ENCODE measurements at places on chromosomes 2 and 18.

DNA sequence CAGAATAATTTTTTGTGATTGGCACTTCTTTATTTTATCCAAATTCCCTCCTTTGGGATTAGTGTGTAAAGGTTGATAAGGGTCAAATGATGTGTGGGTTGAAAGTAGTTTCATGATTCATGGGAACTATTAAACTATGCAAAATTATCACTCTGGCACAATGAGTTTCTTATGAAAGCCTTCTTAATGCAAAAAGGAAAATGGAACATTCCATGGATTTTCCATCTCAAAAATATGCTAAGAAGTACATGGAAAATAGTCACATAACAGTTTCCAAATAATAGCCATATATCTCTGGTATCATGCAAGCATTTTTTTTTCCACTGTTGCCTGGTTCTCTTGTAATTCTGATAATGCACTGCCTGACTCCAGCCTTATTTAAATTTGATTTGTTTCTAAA is 639.7 kb downstream of the NR4A2 start:
- DNase-seq, result no peak

GRCh38 chr18:45008694-45009413 is 328.2 kb downstream of the SETBP1 start:
- DNase-seq, result no peak

- no peak for DNase-seq
Measured at GRCh38 chr18:8661754-8662559, 43.4 kb upstream of the MTCL1 start.

- peak; percentile 68 for DNase-seq
Measured at GRCh38 chr2:217822296-217823252, 180.2 kb downstream of the TNS1 start.

GRCh38 chr2:13681936-13682335 is 950.6 kb upstream of the LRATD1 start:
- DNase-seq, result no peak

GRCh38 chr18:12532661-12533060 is 124.9 kb downstream of the PRELID3A start:
- DNase-seq, result no peak

DNA sequence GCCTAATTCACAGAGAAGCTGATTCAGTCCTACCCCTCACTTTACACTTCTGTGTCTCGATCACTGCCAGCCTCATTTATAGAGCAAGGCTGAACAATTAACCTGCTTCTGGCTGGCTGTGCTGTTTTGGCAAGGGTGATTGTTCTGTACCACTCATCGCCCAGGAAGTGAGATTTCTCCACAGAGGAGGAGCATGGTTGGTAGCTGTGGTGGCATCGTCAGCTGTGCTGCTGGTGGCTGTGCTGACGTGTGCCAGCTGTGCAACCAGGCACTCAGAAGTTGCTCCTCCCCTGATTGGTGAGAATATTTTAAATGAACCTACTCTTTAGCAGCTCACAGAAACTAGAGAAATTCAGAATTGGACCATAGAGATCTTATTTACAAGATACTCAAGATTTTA is 158.3 kb downstream of the EML6 start:
- no peak for DNase-seq

GRCh38 chr2:41905597-41906337 is 142.1 kb upstream of the PKDCC start:
- no peak for DNase-seq

- DNase-seq, result no peak
Measured at GRCh38 chr18:11383381-11383780, 226.0 kb upstream of the SLC35G4 start.

GRCh38 chr2:222977121-222977520 is 74.9 kb upstream of the KCNE4 start:
- DNase-seq, result no peak

- DNase-seq, result no peak
Measured at GRCh38 chr2:7795778-7796563, 878.8 kb downstream of the RNF144A start.

GRCh38 chr2:17115042-17115441 is 403.2 kb downstream of the RAD51AP2 start:
- DNase-seq, result no peak

GRCh38 chr2:28702415-28702861 is 49.2 kb upstream of the PPP1CB start:
- DNase-seq, result no peak

DNA sequence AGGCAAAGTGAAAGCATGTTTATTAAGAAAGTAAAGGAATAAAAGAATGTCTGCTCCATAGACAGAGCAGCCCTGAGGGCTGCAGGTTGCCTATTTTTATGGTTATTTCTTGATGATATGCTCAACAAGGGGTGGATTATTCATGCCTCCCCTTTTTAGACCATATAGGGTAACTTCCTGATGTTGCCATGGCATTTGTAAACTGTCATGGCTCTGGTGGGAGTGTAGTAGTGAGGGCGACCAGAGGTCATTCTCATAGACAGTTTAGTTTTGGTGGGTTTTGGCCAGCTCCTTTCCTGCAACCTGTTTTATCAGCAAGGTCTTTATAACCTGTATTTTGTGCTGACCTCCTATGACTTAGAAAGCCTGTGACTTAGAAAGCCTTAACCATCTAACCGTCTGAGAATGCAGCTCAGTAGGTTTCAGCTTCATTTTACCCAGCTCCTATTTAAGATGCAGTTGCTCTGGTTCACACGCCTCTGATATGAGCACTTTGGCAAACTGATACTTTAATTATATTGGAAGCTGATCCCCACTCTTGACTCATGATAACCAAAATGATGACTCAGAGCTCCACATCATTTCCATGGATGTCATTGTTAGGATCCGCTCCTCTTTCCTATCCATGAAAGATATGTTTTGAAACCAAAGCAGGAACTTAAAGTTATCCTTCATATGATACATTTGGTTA is 14.5 kb upstream of the ERMN start:
- no peak for DNase-seq

- DNase-seq, result no peak
Measured at GRCh38 chr2:62266433-62267038, 70.6 kb downstream of the B3GNT2 start.

DNA sequence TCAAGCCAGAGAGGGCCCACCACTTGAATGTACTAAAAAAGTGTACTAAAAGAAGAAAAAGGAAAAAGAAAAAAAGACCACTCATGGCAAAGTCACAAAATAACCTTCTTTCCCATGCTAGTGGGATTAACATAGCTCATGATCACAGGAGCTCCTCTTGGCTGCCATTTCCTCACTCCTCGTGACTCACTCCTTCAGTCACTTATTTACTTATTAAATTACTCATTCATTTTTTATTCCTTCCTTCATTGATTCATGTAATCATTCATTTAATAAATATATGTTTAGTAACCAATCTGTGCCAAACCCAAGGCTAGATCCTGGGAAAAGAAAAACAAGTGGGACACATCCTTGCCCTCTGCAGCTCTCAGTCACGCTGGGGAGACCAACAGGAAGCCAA is 300.5 kb downstream of the INSIG2 start:
- DNase-seq, result no peak

- no peak for DNase-seq
Measured at GRCh38 chr2:106175086-106175850, 18.8 kb downstream of the UXS1 start.

GRCh38 chr2:60759654-60760053 is 3.6 kb downstream of the PAPOLG start:
- DNase-seq, result no peak

DNA sequence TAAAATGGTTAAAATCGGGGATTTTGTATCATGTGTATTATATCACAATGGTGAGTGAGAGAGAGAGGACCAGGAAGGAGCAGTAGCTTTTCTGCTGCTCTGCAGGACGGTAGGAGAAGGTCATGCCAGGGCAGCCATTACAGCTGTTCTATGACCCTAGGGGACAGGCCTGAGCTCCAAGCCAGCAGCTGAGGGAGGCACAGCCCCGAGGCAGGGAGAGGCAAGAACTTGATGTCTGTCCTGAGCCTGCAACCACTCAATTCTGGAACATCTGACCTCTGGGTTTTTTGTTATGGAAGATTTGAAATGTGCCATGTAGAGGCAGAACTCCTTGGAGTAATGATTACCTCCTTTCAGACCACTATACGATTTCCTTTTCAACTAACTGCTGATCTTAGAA is 135.8 kb upstream of the SH3BP4 start:
- DNase-seq, result no peak

- no peak for DNase-seq
Measured at GRCh38 chr2:141109633-141110032, 1021.2 kb downstream of the LRP1B start.

- DNase-seq, result no peak
Measured at GRCh38 chr2:31642707-31643106, 62.0 kb upstream of the SRD5A2 start.

GRCh38 chr2:225379856-225380255 is 19.7 kb upstream of the NYAP2 start:
- DNase-seq, result no peak

- DNase-seq, result no peak
Measured at GRCh38 chr2:133819906-133820305, 251.6 kb upstream of the NCKAP5 start.

DNA sequence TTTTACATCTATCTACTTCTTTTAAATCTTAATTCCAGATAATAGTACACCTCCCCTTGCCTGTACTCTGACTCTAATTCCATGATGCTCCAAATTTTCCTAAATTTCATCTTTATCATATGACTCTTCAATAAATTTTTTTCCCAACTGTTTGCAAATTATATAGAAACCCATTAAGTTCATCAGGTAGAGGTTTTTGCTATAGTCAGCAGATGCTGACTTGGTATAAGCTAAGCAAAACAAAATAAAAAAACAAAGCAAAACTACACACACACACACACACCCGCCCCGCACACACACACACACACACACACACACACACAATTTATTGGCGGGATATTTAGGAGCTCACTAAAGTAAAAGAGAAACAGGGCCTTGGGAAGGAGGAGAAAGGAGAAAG is 1047.8 kb upstream of the FAM98A start:
- DNase-seq, result no peak

DNA sequence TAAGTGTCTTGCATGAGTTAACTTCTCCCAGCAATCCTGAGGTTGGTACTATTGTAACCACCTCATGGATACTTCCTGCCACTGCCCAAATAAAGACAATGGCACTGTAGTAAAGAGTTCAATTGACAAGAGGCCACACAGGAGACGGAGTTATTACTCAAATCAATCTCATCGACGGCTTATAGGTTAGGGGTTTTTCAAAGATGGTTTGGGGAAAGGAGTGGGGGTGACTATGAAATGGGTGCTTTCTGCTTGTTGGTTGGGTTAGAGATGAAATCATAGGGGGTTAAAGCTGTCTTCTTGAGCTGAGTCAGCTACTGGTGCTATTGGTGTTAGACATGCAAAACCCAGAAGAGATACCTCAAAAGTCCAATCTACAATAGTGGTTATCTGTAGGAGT is 1258.0 kb upstream of the ZEB2 start:
- DNase-seq, result no peak

- no peak for DNase-seq
Measured at GRCh38 chr2:98730053-98730706, 752 bp downstream of the MGAT4A start.

GRCh38 chr2:157875641-157876065 is 477 bp downstream of the ACVR1 start:
- DNase-seq, result no peak

GRCh38 chr18:38369772-38370690 is 804.4 kb upstream of the CELF4 start:
- DNase-seq, result no peak

DNA sequence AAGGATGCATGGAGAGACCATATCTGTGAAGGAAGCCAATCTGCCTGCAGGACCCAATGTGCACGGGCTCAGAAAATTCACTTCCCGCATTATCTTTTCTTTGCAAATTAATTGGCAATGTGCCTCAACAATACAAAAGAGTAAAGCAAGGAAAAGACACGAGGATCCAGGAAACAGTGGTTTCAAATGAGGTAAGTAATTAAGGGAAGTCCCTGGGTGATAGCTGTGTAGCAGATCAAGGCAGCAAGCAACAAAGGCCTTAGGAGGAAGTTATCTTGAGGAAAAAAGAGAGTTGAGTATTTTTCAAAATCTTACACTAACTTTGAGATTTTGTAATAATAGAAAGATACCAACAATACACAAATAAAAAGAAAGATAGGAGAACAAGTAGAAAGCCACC is 44.3 kb upstream of the TGIF1 start:
- DNase-seq, result no peak

GRCh38 chr2:42917425-42917927 is 125.1 kb upstream of the HAAO start:
- no peak for DNase-seq

- DNase-seq, result no peak
Measured at GRCh38 chr2:126770466-126770865, 114.5 kb downstream of the GYPC start.

DNA sequence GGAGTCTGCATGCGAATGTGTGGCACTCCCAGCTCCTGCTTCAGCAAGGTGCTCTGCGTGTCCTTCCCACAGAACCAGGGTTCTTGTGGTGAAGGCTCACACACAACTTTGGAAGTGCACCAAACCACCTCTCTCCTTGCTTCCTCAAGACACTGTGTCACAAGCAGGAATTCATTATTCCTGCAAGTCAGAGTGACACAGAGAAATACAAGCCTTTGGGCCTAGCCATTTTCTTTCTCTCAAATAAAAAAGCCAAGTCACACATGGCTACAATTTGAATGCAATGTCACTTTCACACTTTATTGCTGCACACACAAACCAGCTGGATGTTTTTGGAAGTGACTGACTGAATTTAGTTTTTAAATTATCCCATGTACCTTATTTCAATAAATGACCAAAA is 30.1 kb upstream of the THOC1 start:
- no peak for DNase-seq

GRCh38 chr2:46874236-46874929 is 41.2 kb downstream of the MCFD2 start:
- DNase-seq, result no peak

GRCh38 chr2:178280244-178280852 is 86.0 kb downstream of the OSBPL6 start:
- peak; percentile 6 for DNase-seq

GRCh38 chr2:28419443-28420270 is 27.0 kb downstream of the FOSL2 start:
- DNase-seq, result no peak

DNA sequence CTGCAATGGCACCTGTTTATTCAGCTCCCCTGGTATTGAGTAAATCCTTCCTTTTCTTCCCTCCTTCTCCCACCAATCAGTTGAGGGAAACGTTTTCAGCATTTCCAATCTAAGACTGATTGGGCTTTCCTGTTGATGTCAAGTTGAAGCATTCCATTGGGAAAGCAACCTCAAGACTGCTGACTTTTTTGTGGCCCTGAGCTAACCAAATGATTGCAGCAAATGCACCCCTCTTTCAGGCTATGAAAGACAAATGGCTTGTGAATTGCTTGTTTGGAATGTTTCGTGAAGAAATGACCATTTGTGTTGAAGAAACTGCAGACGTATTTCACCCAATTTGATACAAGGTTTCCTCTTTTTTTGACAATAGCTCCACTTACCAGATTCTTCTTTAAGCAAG is 303.5 kb downstream of the EPHA4 start:
- DNase-seq, result no peak

DNA sequence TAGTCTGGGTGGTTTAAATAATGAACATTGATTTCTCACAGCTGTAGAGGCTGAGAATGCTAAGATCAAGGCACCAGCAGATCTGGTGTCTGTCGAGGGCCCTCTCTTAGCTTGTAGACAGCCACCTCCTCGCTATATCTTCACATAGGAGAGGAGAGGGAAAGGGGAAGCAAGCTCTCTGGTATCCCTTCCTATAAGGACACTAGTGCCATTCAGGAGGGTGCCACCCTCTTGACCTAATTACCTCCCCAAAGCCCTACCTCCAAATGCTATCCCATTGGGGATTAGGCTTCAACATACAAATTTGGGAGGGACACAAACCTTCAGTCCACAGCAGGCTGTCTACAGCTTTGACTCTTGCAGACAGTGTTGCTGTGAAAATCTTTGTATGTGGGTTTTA is 76.7 kb downstream of the BOLA3 start:
- no peak for DNase-seq

- no peak for DNase-seq
Measured at GRCh38 chr2:159545085-159545484, 71.3 kb downstream of the BAZ2B start.

All from thoracic aorta (tissue), 2 donors.